Adipose tissue (tissue), 3 donors: ENCODE measurements at places on chromosomes 12 and 14. TPM values are rescaled to one million over a fixed set of nuclear protein-coding genes. Genes with fewer than 3 reads are reported as not detected.

The ZNF891 gene
- 0.44 TPM for polyA plus RNA-seq

The LUM gene
- polyA plus RNA-seq: 94.2 TPM

The AQP5 gene
- polyA plus RNA-seq: 0.34 TPM

The RAPGEF3 gene
- 239 TPM for polyA plus RNA-seq

The NXPH4 gene
- 4.5 TPM for polyA plus RNA-seq

The OR6C2 gene
- polyA plus RNA-seq: not detected

The SLC25A47 gene
- polyA plus RNA-seq: 0.07 TPM

The GNB3 gene
- 1.7 TPM for polyA plus RNA-seq

The EXOC3L4 gene
- polyA plus RNA-seq: 4.5 TPM
